Hematopoietic multipotent progenitor cell treated with erythropoietin and hydrocortisone succinate and interleukin-3 and kit ligand, for 6 days (in vitro differentiated cells): ENCODE measurements at places on chromosomes 16 and 17.

GRCh38 chr16:21060027-21060510 lies 90.6 kb downstream of the DNAH3 start:
- no peak for DNase-seq

DNA sequence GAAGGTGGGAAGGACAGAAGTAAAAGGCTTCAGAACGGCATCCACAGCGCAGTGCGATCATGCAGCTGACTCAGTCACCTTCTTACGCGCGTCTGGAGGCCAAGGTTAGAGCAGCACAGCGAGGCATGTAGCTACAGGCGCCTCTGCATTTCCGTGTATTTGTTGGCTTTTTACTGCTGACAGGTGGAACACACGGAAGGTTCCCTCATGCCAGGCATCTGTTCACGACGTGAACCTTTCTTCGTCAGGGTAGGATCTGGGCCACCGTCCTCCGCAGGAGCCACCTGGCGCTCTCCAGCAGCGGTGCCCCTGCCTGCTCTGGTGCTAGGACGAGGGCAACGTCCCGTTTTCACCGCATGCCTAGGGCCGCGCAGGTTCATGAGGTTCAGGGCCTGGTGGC lies 15.3 kb downstream of the TMEM204 start:
- no peak for DNase-seq

DNA sequence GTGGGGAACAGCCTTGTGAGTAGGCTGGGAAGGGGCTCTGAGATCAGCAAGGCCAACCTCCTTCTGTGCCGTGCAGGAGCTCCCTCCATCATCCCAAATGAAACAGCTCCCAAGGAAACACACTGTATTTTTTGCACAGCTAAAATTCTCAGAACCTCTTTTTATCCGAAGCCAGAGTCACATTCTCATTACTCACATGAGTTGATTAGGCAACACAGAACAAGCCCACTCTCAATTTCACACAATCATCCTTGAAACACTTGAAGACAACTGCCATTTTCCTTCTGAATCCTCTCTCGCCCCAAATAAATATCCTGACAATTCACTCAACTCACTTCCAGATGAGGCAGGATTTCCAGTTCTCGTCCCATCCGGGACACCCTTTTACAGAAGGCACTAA lies 66.1 kb downstream of the MYO18A start:
- no peak for DNase-seq

- no peak for DNase-seq
Observed at GRCh38 chr16:57540387-57540786, 2.1 kb upstream of the ADGRG5 start.

GRCh38 chr16:82070656-82071369 lies 35.8 kb downstream of the HSD17B2 start:
- DNase-seq, result no peak

DNA sequence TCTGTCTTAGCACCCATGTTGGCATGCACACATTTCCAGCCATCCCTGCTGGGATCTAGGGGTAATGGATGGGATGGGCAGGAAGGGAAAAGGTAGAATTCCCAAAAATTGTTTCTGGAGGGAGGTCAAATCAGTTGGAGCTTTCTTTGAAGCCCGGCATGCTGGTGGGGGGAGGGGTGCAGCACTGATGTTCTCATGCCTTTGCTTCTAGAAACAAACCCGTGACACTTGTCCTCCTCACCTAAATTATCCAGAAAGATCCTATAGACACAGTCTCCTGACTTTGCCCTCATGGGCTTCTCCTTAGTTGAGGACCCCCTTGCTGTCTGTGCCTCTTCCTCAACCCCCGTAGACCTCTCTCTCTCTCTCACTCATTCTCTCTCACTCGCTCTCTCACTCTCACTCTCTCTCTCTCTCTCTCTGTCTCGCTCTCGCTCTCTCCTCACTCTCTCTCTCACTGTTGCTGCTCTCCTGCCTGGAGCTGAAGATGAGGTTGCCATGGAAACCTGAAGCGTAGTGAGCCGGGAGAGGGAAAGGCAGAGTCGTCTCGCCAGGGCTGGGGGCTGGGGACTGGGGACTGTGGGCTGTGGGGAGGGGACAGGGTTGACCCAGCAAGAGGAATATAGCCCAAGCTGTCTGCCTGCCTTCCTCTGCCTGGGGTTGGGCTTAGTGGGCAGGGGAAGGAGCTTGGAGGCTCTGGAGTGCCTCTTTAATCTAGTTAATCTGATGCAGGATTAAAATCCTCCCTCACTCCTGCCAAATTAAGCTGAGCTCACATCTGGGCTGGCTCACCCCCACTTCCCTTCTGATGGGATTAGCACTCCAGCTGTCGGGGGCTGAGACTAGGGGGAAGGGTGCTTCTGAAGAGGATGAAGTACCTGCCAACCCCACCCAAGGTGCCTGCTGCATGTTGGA lies 16.1 kb downstream of the LASP1 start:
- no peak for DNase-seq

GRCh38 chr17:69810326-69810965 lies 264.6 kb upstream of the KCNJ16 start:
- no peak for DNase-seq

GRCh38 chr17:58677194-58677880 lies 14.5 kb downstream of the TEX14 start:
- no peak for DNase-seq

DNA sequence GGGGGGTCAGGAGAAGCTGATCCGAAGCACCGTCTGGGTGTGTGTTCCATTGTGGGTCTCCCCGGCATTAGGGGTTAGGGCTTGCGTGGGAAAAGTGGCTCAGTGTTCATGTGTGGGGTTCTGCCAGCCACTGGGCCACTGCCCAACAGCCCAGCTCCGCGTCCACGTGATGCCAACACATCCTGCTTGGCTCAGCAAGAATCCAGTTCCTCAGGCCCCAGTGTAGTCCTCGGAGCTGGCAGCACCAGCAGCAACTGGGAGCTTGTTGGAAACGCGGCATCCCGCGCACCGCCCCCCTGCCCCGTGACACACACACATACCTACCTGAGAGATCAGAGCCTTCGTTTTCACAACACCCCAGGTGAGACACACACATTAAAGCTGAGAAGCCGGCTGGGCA lies 18.9 kb downstream of the LGALS9 start:
- DNase-seq, result no peak
